ENCODE measurements at places on chromosomes 4 and X.

- no peak for DNase-seq
These were observed 21.4 kb upstream of the CLGN start for GRCh38 chr4:140448830-140449229.

DNA sequence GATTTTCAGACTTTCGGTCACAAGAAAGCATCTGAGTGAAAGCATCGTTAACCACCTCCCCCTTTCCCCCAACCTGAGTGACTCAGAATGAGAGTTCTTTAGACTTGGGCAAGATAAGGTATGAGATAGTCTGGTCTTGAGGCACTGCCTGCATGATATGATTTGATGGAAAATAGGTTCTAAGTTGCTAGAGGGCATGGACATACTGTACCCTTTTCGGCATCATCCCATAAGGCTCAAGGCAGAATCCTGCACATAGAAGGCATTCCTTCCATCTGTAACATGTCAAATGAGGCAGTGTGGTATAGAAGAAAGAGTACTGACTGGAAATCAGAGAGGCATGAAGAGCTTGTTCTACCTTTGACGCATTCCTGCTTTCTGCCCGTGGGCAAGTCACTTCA lies 16.8 kb upstream of the AMOT start:
- DNase-seq, result no peak

DNA sequence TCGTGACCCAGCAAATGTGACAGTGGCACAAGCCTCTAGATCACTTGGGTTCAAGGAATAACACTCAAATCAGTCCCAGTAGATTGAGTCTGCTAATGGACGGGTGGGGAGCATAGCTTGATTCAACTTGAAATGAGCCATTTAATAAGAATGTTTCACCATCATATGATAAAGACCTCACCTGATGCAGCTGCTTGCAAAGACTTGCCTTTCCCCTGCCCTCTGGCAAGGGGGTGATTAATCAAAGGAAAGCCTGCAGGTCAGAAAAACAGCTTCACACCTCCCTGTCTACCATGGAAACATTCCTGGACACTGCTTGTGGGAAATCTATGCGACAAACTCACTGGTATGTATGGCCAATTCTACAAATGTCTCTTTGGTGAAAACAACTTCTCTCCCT lies 54.5 kb downstream of the CD99L2 start:
- DNase-seq, result no peak

DNA sequence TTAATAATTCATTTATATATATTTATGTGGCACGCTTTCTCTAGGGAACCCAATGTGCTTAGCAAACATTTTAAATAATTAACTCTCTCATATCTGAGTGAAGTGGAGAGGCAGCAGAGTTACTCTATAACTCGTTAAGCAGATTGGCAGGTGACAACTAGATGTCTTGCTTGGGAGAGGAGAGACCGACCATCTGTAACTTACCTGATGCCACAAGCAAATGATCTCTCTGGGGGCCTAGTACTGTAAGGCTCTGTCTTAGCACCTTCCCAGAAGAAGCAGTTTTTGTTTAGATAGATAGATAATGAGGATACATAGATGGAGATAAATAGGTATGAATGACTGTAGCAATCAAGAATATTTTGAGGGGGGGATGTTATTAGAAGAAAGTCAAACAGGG lies 11.9 kb upstream of the SEL1L3 start:
- DNase-seq, result no peak

GRCh38 chrX:111506826-111507225 lies 4.6 kb upstream of the SERTM2 start:
- DNase-seq, result no peak

DNA sequence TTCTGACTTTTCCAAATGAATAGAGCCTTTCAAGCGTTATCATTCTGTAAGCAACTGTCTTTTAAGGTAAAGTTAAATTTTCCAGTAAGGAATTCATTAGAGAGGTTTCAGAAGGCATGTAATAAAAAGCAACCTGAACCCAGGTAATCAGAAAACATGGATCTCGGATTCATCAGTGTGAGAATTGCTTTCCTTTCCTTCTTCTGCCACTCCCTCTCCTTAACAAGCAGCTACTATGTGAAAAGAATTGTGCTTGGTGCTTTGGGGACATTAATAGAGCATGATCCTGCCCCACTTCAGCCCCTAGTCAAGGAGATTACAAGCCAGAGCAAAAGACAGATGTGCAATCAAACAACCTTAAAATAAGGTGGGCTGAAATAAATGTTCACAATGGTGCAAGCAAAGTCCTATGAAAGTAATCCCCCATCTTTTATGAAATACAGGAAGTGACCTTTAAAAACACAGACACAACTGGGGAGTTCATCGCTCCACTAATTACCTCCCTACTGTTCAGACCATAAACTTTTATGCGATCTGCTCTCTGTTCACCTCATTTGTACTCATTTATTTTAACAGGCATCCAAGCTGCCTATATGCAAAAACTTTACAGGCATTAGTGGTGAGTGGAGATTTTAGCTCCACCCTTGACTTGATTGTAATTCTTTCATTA lies 122.9 kb upstream of the RASGEF1B start:
- no peak for DNase-seq

- peak; percentile 20 for DNase-seq
These were observed 3.7 kb downstream of the PDE6B start for GRCh38 chr4:628821-629635.

GRCh38 chr4:153651116-153651515 lies 33.0 kb upstream of the TLR2 start:
- no peak for DNase-seq

- no peak for DNase-seq
These were observed 263.1 kb downstream of the PTTG2 start for GRCh38 chr4:38223306-38223705.

GRCh38 chr4:145531859-145532258 lies 50.2 kb downstream of the SMAD1 start:
- no peak for DNase-seq

- no peak for DNase-seq
These were observed 744.7 kb upstream of the ADGRL3 start for GRCh38 chr4:60455380-60455779.

- no peak for DNase-seq
These were observed 44.4 kb downstream of the CCDC158 start for GRCh38 chr4:76376534-76376933.

GRCh38 chr4:187849556-187850225 lies 145.9 kb upstream of the ZFP42 start:
- no peak for DNase-seq

GRCh38 chr4:113584407-113585150 lies 177.0 kb downstream of the CAMK2D start:
- peak; percentile 68 for DNase-seq

DNA sequence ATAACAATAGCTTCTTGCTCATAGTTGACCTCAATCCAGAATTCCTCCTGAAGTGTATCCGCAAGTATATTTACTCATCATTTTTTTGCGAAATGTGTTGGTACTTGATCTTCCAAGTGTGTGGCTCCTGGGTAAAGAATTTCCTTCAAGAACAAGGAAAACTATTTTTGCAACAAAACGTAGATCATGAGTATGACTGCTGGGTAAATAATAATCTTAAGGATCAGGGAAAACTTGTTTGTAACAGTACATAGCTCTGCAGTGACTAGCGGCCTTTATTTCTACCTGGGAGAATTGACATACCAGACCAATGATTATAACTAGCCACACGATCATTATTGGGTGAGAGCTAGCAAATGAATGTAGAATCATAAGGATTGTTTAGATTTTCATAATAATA lies 1311.7 kb downstream of the ARAP2 start:
- no peak for DNase-seq

DNA sequence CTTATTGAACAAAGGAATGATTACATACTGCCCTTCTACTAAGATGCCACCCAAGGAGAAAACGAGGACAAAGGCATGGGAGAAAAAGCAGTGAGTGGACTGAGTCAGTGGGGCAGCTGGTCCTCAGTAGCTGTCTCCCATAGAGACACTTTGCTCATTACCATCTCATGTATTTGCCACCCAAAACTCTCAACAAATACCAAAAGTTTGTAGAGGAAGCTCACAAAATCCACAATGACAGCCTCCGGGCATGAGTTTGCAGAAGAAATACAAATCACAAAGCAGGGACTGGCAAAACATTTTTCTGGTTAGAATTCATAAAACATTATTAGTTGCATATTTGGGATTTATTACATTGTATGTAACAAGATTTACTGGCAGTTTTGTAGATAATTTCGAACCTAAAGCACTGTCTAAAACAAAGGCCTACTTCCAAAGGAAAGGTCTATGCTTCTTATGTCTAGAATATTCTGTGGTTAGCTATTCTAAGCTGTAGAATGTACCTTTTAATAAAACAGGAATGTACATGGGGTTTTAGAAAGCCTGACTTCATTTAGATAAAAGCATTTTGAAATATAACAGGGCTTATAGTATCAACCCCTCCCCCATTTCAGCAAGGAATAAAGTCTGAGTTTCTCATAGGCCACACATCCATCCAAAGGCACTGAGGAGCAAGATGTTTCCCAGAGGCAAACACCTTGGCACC lies 17.7 kb downstream of the PCDH18 start:
- no peak for DNase-seq

GRCh38 chrX:56746996-56747395 lies 18.0 kb downstream of the NBDY start:
- no peak for DNase-seq

GRCh38 chr4:60589425-60589824 lies 610.7 kb upstream of the ADGRL3 start:
- DNase-seq, result peak; percentile 24

GRCh38 chrX:107707866-107708265 lies 67.7 kb downstream of the TSC22D3 start:
- no peak for DNase-seq

GRCh38 chr4:137946453-137947174 lies 295.5 kb downstream of the SLC7A11 start:
- DNase-seq, result no peak

DNA sequence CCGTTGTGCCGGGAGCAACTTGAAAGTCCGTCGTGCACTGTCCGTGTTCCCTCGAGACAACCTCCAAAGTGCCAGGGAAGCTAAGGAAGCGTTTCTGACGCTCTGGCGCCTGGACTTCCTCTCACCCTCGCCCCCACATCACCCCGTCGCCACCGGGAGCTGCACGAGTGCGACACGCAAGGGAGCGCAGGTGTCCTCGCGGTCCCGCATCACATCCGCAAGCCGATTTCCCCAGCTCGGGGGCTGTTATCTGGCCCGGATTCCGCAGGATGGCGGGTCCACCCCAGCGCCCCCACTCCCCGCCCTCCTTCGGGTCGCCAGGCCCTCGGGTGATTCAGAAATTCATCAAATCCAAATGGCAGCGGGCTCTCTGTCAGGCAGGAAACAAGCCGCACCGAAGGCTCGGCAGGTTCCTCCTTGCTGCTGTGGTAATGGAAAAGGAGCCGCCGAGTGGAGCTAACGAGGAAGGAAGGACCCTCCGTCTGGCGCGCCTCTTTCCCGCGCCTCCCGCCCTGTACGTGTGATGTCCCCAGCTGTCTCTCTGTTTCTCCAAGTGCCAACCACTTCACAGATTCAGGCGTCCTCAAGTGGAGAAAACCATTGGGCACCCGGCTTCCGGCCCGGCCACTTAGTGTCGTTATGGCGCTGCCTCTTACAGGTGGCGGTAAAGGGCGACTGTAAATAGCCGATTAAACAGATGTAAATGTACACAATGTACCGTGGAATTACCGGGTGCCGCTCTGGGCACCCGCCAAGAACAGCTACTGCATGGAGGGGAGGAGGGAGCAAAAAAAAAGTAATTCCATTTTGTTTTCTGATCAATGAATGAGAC lies 921 bp upstream of the SETD7 start:
- DNase-seq, result peak; percentile 64

DNA sequence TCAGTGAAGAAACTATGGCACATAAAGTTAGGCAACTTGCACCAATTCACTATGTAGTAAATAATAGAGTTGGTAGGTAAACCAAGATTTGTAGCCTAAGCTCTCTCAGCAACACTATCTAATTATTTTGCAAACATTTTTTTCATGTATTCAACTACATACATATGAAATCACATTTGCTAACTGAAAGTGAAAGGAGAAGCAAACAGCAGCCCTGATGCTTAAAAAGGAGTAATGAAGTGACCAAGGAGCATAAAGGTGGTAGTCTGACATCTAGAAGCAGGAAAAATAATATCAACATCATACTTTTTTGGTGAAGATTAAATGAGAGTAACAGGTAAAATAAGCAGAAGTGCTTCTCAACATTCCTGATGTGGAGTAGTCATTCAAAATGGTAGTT lies 603.7 kb downstream of the GRXCR1 start:
- no peak for DNase-seq

- no peak for DNase-seq
These were observed 100.9 kb downstream of the LNX1 start for GRCh38 chr4:53490161-53490956.

GRCh38 chr4:24226667-24227066 lies 336.8 kb upstream of the PPARGC1A start:
- DNase-seq, result no peak

- DNase-seq, result no peak
These were observed 41.9 kb downstream of the TNIP2 start for GRCh38 chr4:2714061-2714770.
